ENCODE measurements at places on chromosomes 11 and 22.

GRCh38 chr11:119752946-119753345 is 23.9 kb upstream of the NECTIN1 start:
- no peak for DNase-seq

- no peak for DNase-seq
Observed at GRCh38 chr11:1705126-1706052, 8.4 kb downstream of the KRTAP5-6 start.

- DNase-seq, result peak; percentile 34
Observed at GRCh38 chr11:74004759-74005615, 3.9 kb downstream of the UCP3 start.

DNA sequence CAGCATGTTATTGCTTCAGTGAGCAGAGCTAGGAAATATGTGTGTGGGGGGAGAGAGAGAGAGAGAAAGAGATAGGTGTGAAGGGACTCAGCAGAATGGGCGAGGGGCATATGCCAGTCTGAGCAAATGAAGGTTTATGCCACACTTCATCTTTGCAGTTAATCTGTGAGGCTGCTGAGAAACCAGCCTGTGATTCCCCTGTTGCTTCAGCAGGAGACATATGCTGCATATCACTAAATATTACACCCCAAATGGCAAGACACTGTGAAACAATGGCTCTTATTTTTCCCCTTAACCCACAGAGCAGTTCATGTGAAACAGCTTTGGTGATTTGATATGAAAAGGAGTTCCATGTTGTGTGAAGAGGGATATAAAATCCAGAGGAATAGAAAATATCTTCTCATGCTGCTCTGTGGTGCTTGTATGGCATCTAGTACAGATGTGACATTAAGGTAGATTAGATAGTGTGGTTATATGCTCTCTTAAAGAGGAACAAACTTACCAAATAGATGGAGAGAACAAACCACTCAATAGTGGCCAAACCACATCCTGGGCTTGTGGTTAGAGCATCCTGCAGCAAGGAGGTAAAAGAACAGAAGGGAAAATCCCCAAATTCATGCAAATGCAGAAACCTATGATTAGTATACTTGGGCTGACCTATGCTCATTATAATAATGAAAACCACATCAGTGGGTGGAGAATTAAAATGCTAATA is 864.2 kb downstream of the FAM181B start:
- no peak for DNase-seq

GRCh38 chr11:27296497-27296896 is 66.5 kb downstream of the CCDC34 start:
- DNase-seq, result peak; percentile 51

- DNase-seq, result no peak
Observed at GRCh38 chr11:130582176-130582575, 133.7 kb downstream of the ADAMTS15 start.

DNA sequence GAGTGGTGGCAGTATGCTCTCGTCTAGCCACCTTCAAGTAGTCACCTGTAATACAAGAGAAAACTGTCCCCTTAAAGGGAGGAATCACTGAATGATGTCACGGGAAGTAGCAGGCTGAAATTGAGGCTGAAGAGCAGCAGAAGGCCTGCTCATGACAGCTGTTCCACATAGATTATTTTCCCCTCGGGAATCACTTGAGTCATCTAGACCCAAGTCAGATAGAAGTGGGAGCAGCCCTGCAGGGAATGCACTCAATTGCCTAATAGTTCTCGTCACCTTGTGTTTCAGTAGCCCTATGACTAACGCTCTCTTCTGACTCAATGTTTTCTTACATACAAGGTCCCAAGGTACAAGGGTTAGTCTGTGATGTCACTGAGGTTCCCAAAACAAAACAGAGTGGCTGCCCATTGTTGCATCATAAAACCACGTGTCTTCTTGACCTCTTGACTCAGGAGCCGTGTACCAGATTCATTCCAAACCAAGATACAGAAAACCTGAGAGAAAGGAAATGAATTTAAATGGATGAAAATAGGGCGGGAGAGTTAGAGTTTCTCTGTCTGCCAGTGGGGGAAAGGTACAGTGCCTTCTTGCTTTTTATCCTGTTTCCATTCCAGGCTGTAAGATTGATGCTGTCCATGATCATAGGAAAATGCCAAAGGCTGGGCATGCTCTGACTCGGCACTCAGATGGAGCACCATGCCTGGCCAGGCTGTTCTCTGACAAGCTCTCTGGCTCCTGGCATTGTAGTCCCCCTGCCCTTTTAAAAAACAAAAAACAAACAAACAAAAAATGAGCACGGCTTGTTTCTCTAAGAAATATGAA is 21.6 kb upstream of the C11orf96 start:
- no peak for DNase-seq

GRCh38 chr11:75262436-75262835 is 21.9 kb downstream of the TPBGL start:
- no peak for DNase-seq

GRCh38 chr11:115926601-115927000 is 422.4 kb upstream of the CADM1 start:
- no peak for DNase-seq

GRCh38 chr11:117916956-117917355 is 12.2 kb downstream of the TMPRSS13 start:
- no peak for DNase-seq

DNA sequence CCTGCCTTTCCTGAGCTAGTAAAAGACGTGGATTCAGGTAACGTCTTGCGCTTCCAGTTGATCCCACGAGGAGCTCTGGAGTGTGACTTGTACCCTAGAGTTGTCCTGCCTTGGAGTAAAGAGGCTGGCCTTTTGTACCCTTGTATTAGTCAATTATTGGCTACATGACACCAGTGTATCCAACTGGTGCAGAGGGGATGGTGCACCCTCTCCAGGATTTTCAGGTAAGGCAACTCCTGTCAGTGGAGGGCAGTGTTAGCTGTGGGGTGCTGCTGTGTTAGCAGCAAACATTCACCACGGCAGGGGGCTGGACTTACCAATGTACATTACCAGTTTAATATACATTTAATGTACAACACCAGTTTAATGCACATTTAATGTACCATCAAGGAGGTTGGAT is 233.5 kb downstream of the MIAT start:
- DNase-seq, result no peak

GRCh38 chr11:126491092-126491491 is 135.6 kb downstream of the ST3GAL4 start:
- peak; percentile 21 for DNase-seq

DNA sequence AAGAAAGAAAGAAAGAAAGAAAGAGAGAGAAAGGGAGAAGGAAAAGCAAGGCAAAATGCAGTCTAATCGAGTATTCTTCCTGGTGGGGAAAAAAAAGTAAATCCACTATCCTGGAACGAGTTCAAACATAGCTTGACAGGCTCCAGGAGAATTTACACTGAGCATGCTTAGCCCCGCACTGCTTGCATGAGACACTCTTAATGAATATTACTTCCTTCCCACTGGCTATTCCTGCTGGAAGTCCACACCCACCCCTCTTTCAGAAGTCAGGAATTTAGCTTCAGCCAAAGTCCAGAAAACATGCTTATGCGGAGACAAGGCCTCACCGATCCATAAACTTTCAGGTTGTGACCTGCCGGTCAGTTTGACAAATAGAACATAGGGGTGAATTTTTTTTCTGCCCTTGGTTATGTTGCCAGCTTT is 251.8 kb upstream of the BLID start:
- no peak for DNase-seq

DNA sequence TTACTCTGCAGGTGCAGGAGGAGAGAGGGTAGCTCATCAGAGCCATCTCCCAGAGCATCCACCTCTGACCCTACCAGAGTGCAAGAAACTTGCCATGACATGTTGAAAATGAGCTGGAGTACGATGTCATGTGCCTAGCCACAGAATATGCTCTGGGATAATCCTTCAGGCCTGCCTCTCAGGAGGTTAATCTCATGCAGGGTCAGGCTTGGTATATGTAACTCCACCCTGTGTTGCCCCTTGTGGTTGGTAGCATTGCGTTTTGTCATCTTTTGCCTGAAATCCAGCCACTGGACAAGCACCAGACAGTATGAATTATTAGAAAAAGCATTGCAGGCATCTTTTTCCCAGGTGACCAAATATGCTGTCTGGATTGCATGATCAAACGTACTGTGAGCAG is 36.2 kb downstream of the CNTF start:
- no peak for DNase-seq

GRCh38 chr11:126507646-126508045 is 152.2 kb downstream of the ST3GAL4 start:
- no peak for DNase-seq

DNA sequence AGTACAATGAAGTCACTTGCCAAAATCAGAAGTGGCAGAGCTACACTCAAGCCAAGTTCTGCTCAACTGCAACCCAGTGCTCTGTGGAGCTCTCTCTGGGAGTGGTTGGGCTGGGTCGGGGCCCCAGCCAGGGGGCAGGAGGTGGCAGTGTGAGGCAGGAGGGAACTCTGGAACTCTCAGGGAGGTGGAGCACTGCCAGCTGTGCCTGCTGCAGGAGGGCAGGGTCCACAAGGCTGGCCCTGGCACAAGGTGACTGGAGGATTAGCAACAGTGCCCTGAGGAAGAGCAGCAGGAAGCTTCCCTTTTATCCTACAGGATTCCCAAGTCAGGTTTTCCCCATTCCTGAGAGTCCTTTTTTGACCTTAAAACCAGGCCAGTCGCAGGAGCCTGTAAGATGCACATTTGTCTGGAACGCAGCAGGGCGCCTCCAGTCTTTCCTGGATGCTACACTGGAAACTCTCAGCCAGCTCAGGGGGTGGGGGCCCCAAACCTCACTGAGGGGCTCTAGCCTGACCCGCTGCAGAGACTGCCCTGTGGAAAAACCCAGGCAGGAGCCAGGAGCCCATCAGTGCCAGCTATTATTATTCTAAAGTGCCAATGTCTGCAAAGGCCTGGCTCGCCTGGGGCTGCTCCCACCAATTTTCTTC is 31.8 kb downstream of the DKK3 start:
- DNase-seq, result no peak

DNA sequence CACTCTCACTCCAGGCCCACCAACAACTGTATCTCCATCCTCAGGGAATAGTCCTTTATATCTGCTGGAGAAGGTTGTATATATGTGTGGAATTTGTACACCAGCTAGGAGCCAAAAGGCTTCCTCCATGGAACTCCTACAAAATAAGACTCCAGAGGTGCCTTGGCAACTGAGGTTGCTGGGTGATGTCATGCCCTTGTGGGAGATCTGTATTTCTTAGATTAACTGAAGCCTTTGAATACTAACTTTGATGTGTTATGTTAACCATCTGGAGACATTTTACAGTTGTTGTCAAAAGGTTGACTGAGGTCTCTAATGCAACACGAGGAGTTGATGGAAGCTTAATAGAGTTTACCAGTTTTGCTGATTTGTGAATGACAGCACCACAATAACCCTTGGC is 139.5 kb upstream of the TTC12 start:
- no peak for DNase-seq

- peak; percentile 59 for DNase-seq
Observed at GRCh38 chr22:18023509-18024275, 669 bp downstream of the MICAL3 start.

- no peak for DNase-seq
Observed at GRCh38 chr22:38068641-38069371, 11.6 kb downstream of the PICK1 start.

GRCh38 chr11:77789061-77789730 is 31.3 kb downstream of the RSF1 start:
- no peak for DNase-seq

- DNase-seq, result no peak
Observed at GRCh38 chr11:80388130-80388529, 947.3 kb upstream of the TENM4 start.

GRCh38 chr11:495537-495931 is 11.5 kb downstream of the RNH1 start:
- DNase-seq, result no peak

DNA sequence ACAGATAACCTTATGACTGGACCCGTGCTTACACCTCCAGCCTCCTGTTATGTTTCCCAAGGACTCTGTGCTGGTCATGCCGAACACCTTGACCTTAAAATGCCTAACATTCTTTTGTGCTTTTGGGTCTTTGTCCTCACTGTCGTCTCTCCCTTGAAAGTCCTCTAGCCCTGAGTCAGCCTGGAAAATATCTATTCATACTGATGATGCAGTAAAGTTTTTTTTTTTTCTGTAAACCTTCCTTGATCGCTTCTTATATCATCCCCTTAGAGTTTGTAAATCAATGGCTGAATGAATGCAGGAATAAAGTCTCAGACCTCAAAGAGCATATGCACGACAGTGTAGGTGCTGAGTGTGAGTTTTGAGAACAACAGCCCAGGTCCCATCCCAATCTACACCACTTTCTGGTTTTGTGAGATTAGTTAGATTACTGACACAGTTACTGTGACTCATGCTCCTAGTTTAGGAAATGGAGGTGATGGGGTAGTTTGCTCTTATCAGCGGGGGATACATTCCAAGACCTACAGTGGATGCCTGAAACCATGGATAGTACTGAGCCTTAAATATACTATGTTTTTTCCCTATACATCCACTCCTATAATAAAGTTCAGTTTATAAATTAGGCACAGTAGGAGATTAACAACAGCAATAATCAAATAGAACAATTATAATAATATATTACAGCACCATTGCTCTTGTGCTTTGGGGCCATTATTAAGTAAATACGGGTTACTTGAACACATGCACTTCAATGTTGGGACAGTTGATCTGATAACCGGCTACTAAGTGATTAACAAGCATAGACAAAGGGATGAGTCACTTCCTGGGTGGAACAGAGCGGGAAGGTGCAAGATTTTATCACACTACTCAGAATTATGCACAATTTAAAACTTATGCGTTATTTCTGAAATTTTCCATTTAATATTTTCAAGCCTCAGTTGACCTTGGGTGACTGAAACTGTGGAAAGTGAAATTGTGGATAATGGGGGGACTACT is 8.6 kb downstream of the TCN1 start:
- no peak for DNase-seq

DNA sequence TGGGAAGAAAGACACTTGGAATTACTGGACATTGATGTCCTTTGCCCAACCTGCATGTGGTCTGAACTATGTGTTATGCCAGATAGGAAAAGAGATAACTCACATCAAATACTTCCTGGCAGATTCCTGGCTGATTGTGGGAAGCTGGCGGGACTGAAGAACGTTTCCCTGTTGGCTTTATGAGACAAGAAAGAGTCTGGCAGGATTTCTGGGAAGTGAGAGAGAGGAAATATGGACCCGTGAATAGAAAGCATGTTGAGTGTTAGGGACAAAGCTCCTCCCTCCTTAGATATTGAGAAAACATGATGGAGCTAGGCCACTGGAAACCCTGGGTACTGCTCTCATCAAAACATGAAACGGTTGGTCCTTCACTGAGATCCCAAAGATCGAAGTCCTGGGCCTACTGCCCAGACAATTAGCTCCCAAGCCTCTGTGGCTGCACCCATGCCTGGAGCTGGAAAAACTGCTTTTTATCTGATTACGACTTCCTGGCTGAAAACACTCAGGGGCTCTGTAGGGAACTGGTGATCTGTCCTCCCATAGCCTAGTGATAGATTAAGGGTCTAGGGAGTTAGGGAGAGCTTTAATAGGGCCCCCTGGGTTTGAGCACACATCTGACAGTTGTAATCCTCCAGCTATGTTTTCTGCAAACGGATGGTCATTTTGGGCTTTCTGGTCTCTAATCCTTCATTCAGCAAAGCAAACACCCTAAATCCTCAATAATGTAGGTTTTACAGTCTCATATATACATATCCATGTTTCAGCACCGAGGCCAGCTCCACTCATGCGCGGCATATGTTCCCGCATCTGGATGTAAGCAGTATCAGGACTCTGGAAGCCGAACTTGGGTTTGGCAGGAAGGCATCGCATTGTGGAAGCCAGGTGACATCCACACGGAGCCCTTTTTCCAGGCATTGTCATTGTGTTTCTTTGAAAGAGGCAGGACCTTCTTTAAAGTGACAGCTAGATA is 6.1 kb upstream of the B3GAT1 start:
- DNase-seq, result no peak

- DNase-seq, result no peak
Observed at GRCh38 chr11:25317216-25317615, 820.4 kb downstream of the LUZP2 start.

- no peak for DNase-seq
Observed at GRCh38 chr22:30094804-30095203, 14.5 kb downstream of the HORMAD2 start.
